ENCODE measurements at places on chromosomes 2 and 18. TPM values are rescaled to one million over a fixed set of nuclear protein-coding genes. Genes with fewer than 3 reads are reported as not detected.

PSMA8 gene
- total RNA-seq: not detected

POLR1B gene
- 11.9 TPM for total RNA-seq

MC2R gene
- not detected for total RNA-seq

RND3 gene
- total RNA-seq: 14.9 TPM

GPR45 gene
- total RNA-seq: not detected

STAMBP gene
- total RNA-seq: 15.3 TPM

EHD3 gene
- 6.6 TPM for total RNA-seq

NEDD4L gene
- 9.7 TPM for total RNA-seq

HNMT gene
- total RNA-seq: 4.0 TPM

ANKRD23 gene
- 2.0 TPM for total RNA-seq

ATP6V1C2 gene
- under 0.01 TPM for total RNA-seq

HAAO gene
- not detected for total RNA-seq

CNRIP1 gene
- total RNA-seq: 38.8 TPM

TMEM169 gene
- 0.22 TPM for total RNA-seq

GNLY gene
- total RNA-seq: not detected

CREG2 gene
- total RNA-seq: under 0.01 TPM

MSTN gene
- 0.11 TPM for total RNA-seq

PXDN gene
- total RNA-seq: 187 TPM

FKBP1B gene
- 10.5 TPM for total RNA-seq
